Stimulated activated CD4-positive, alpha-beta T cell treated with anti-CD3 and anti-CD28 coated beads, Interleukin-4, amount 100 ng/mL, for 1 hour (primary cell): ENCODE measurements at places on chromosomes 16 and 17.

DNA sequence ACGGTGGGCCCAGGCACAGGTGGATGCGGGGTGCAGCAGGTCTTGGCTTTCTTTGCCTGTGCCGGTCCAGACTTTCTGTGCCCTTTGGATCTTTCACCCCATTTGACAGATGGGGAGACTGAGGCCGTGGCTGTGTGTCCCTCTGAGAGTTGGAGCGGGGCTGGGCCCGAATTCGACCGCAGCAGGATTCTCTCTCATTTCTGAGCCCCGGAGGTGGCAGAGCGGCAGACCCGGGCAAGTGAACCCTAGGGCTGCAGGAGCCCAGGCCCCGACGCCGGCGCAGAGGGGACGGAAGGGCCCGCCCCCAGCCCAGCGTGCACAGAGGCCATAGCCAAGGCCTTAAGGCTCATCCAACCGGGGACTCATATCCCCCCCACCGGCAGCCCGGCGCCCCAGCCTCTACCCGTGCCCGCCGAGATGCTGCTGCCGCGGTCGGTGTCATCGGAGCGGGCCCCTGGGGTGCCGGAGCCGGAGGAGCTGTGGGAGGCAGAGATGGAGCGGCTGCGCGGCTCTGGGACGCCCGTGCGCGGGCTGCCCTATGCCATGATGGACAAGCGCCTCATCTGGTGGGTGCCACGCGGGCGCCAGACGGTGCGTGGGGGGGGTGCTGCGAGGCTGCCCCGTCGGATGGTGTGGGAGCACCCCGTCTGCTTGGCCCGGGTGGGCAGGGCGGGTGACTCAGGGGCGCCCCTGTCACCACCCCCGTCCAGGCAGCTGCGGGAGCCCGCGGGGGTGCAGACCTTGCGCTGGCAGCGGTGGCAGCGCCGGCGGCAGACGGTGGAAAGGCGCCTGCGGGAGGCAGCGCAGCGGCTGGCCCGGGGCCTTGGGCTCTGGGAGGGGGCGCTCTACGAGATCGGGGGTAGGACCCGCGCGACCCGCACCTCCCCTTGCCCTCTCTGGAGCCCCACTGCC is 857 bp downstream of the TMC8 start:
- DNase-seq, result peak; percentile 63

- DNase-seq, result no peak
These were observed 71.3 kb downstream of the IRX5 start for GRCh38 chr16:55001931-55002330.

DNA sequence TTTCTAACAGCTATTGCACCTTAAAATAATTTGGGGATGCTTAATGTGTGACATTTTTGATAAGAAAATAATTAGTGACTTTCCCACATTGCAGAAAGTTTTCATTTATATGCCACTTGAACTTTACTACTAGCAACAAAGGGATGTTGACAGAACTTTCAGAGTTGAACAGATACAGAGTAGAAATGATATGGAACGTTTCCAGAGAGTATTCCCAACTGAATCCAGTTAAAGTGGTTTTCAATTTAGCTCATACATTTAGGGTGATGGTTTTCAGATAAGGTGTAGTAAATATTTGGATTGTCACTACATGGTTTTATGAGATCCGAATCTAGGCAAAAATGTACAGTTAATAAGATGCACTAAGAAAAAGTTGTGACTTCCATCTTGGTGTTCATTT is 17.3 kb downstream of the MAP2K4 start:
- no peak for DNase-seq

- no peak for DNase-seq
These were observed 28.1 kb downstream of the HEATR3 start for GRCh38 chr16:50093607-50094539.

DNA sequence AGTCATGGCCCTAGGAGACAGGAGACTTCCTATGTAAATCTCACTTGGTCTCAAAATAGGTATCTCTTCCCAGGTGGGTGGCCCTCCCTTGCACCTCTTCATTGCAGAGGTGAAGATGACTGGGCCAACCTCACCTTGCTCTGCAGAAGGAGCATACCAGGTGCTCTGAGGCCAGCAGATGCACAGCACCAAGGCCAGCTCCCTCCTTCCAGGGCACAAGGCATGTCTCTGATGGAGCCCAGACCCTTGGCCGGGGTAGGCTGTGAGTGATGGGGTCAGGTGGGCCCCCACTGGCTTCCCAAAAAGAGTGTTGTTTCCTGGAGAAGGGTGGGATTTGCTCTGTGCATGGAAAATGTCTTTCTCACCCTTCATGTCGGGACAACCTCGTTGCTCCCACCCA is 12.8 kb downstream of the CACNG5 start:
- no peak for DNase-seq

DNA sequence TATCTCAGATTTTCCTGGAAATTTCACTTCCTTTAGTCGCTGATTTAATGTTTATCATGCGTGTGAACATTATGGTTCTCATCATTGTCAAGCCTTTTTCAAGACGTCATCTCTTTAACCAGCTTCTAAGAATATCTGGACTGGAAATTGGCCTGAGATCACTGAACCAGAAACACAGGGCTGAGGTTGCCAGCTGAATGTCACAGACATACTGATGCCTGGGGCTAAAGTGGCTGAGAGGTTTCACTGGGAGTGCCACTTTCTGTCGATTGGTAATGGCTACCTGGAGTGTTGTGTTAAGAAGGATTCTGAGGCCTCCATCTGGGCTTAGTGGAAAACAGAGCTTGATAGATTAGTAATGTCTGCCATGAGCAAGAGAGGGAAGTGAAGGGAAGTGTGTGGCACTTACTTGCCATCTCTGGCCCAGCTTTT is 54.2 kb downstream of the CRISPLD2 start:
- DNase-seq, result no peak

GRCh38 chr16:81810894-81811538 is 31.9 kb downstream of the PLCG2 start:
- DNase-seq, result no peak

DNA sequence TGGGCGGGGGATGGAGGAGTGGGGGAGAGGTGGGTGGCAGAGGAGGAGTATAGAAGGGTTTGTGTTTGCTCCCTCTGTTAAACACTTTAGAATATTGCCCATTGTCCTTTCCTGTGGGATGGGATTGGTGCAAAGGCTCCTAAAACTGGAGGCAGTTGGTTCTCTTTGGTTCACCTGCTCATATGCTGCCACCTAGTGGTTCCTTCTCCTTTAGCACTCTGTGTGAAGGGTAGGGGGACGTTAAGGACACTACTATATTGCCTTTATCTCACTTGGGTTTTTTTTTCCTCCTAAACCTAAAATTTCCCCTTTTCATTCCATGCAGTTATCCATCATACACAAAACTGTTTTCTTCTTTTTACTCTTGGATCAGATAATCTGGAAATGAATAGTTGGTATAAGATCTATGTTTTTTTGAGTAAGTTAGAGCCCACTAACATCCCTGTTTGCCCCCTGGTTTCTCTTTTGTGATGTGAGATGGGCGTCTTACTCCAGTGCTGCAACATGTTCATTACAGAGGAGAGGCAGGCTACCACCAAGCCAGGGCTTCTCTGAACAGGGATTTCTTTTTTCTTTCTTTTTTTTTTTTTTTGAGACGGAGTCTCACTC is 23.8 kb downstream of the SNX11 start:
- DNase-seq, result peak; percentile 19

DNA sequence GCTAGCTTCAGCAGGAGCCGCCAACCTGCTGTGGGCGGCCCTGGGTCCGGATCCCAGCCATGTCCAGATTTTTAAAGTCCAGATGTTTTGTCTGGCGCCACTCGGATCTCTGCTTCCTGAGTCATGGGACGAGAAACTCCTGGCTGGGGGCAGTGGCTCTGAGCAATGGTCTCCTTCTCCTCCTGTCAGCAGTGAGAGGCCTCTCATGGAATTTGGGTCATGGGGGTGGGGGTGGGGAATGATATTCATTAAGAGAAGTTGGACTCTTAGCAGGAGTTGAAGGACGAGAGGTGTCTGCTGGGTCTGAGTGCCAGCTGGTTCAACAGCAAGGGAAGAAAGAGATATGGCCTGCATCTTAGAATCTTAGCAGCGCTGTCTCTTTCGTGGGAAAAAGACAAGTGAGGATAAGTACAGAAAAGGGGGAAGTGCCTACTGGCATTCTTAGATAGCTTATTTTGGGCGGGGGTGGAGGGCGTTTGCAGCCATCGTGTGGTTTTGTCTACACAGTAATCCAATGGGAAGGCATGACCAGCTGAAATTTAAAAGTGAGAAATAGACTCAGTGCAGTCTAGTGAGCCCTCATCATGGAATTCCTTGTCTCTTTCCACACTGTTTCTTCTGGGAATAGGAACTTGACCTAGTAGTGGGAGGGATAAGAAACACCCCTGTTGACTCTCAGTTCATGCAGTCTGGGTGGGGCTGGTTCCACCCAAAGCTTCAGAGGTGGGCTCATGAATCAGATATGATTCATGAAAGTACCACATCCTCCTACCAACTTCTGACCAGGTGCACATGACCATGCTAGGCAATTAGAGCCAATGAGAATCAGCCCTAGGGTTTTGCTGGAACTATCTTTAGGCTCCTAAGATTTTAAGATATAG is 80.5 kb downstream of the MYH13 start:
- no peak for DNase-seq

GRCh38 chr17:5364156-5364555 is 55.3 kb downstream of the NUP88 start:
- no peak for DNase-seq

DNA sequence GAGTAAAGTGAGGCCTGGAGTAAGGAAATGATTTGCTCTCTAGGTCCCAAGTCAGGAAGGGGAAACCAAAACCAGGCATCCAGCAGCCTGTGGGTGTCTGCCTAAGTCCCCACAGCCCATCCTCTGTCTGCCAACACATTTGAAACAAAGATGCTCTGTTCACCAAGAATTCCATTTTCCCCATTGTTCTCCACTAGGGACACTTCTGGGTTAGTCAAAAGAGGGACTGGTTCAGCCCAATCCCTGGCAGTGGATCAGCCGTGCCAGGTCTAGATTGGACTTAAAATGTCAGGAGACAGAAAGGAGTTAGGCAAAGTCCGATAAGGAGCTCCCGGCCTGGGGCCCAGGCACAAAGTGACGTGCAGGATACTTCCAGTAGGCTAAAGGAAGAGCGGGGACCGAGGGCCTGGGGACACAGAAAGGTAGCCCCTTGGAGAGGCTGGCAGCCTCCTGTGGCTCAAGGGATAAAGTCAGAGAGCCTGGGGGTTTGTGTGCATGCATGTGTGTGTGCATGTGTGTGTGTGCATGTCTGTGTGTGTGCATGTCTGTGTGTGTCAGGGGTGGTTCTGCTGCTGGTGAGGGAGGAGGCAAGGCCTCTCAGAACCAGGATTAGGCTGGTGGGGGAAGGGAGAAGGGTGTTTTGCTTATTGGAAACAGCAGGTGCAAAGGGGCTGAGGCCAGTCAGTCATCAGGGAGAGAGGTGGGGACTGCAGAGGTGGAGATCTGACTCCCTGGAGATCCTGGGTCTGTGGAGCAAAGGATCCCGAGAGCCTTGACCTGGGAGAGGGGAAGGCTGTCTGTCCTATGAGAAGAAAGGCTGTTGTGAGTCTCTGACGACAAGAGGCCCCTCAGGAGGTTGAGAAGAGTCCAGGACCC is 41.7 kb upstream of the IL34 start:
- no peak for DNase-seq

GRCh38 chr17:50560185-50560824 is at the start of gene CACNA1G:
TSS of gene CACNA1G (plus strand) at chr17:50560715. CDS start at chr17:50561460, 745 bp downstream.
- peak; percentile 89 for DNase-seq
